Fibroblast of the aortic adventitia (primary cell): ENCODE measurements at places on chromosomes 3 and 15. TPM values are rescaled to one million over a fixed set of nuclear protein-coding genes. Genes with fewer than 3 reads are reported as not detected.

DNA sequence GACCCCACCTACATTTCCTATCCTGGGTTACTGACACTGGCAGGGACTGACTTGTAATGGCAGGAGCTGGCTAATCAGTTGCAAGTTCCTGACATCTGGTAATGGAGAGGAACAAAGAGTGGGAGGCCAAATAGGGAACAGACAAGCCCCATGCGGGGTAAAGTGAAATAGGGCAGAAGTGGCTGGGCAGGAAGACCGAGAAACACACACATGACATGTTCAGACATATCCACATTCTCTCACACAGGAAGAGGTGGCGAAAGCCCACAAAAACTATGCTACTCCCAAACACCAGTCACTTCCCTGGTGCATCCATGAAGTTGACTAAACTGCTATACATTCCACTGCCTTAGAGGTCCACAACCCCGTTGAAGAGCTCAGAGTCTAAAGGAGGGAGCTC is 394.1 kb upstream of the TBL1XR1 start:
- DNase-seq: no peak

GRCh38 chr3:4162096-4162495 is 141.1 kb upstream of the SETMAR start:
- DNase-seq: no peak

- DNase-seq: peak; percentile 74
Observed at GRCh38 chr15:65101411-65101890, 13.5 kb downstream of the UBAP1L start.

DNA sequence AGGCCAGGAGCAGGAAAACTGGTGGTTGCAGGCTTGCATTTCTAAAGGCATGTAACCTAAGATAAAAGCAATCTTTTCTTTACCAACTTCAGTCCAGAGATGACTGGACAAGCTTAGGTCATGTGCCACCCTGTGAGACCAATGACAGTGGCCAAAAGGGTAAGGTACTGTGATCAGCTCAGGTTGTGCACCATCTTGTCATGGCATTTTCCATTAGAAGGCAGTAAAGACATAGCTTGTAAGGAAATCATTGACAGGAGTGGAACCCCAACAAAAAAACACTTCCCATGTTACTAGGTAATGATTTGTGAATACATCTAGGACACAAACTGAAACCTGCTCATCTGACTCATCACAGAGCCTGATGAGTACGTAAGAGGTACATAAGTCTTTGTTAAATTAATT is 35.2 kb downstream of the SSR3 start:
- DNase-seq: no peak

- peak; percentile 82 for DNase-seq
Observed at GRCh38 chr3:17055374-17056276, 170.9 kb downstream of the PLCL2 start.

DNA sequence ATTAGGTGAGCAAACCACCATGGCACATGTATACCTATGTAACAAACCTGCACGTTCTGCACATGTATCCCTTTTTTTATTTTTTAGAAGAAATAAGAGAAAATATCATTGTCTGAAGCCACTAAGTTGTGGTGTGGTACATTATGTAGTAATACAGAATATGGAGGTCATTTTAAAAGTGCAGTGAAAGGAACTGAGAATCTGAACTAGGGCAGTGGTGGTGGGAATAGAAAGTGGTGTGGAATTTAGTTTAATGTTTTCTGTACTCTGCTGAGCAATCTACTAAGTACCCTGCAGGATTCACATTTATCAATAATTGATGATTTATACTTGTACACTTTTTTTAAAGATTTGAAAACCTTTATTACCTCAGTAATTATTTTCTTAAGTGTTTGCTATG is 283.5 kb downstream of the CHL1 start:
- no peak for DNase-seq

- DNase-seq: no peak
Observed at GRCh38 chr3:15679306-15679705, 77.8 kb downstream of the BTD start.

Gene LRRC34
- total RNA-seq: 7.4 and 15.0 TPM in 2 replicates

Gene ABHD17C
- 5.6 and 15.5 TPM in 2 replicates for total RNA-seq

Gene SLC12A8
- total RNA-seq: 13.4 and 15.5 TPM in 2 replicates

Gene SLCO2A1
- total RNA-seq: under 0.01 and 0.16 TPM in 2 replicates

Gene TTC21A
- total RNA-seq: 2.4 and 3.8 TPM in 2 replicates

Gene RHOV
- 0.82 TPM in 1 of 2 replicates, not detected in the other for total RNA-seq
